ENCODE measurements at places on chromosomes 6 and 20.

DNA sequence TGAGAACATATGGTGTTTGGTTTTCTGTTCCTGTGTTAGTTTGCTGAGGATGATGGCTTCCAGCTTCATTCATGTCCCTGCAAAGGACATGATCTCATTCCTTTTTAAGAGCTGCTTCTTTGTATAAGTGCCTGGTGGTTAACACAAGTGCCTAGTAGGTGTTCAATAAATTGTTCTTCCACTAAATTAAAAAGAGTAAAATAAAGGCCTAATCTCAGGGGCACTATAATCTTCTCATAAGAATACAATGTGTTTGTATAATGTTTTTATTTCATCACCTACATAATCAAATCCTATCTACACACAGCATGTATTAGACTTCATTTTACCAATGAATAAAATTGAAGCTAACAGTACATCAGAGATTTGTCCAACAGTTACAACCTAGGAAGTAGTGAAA lies 252.7 kb downstream of the KHDC1L start:
- no peak for DNase-seq

DNA sequence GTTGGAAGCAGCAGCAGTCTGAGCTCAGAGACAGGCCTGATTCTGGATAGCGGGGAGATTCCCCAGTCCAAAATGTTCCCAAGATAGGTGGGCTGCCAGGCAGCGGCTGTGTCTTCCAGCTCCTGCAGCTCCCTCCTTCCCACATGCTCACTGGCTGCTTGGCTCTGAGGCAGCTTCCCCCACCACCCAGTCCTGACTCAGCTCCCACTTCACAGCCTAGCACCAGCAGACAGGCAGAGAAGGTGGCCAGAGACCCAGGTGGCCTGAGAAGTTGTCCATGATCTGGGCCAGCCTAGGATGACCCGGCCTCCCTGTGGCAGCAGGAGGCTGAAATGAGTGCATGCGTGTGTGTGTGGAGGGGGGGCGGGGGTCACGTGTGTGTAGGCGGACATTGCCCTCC lies 94.9 kb downstream of the MDGA1 start:
- DNase-seq, result no peak

- DNase-seq, result no peak
These were observed 36.9 kb upstream of the RNF144B start for GRCh38 chr6:18350271-18350670.

DNA sequence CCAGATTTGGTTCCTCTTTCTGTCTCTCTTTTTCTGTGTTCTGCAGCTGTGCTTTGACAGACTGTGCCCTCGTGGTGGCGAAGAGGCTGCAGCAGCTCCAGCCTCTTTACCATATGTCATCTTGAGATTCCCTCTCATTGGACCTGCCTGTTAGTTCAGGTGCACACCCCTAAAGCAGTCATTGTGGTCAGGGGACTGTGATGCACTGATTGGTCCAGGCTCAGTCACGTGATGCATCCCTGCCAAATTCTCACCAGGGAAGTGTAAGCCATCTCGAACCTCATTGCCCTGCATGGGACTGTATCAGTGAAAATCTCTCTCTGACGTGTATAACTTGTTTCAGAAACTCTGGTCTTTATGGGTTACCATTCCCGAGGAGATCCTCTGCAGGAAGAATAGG lies 160.3 kb downstream of the EYA2 start:
- DNase-seq, result no peak

DNA sequence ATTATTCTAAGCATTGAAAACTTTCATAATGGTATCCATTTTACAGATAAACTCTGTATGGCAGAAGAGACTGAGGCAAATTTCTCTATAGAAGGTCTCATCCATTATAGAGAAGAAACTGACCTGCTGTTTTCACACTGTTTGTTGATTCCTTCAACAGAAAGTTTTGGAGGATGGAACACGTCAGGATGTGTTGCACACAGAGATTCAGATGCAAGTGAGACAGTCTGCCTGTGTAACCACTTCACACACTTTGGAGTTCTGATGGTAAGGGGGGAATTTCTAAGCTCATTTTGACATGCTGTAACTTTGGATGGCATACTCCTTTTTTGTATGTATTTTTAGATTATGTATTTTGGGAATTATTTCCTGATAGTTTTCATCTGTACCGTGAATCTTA lies 109.3 kb downstream of the ADGRG6 start:
- DNase-seq, result no peak

- DNase-seq, result no peak
These were observed 286.5 kb upstream of the NT5E start for GRCh38 chr6:85163156-85164080.

DNA sequence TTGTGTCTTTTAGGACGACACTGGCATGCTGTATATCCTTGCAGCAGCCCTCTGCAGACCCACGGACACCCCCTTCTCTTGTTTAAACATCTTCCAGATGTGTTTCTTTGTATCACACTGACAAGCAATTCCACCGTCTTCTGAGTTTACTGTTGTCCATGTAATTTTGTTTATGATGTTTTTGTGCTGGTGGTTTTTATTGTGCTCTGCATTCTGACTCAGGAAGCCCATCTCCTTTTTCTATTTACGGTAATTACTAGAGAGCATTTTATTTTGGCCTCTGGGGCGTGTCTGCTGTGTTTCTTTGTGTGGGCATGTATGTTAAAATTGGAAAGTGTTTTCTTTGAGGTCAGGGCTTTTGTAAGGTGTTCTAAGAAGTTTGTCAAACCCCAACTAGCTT lies 111.9 kb downstream of the JARID2 start:
- DNase-seq, result no peak

DNA sequence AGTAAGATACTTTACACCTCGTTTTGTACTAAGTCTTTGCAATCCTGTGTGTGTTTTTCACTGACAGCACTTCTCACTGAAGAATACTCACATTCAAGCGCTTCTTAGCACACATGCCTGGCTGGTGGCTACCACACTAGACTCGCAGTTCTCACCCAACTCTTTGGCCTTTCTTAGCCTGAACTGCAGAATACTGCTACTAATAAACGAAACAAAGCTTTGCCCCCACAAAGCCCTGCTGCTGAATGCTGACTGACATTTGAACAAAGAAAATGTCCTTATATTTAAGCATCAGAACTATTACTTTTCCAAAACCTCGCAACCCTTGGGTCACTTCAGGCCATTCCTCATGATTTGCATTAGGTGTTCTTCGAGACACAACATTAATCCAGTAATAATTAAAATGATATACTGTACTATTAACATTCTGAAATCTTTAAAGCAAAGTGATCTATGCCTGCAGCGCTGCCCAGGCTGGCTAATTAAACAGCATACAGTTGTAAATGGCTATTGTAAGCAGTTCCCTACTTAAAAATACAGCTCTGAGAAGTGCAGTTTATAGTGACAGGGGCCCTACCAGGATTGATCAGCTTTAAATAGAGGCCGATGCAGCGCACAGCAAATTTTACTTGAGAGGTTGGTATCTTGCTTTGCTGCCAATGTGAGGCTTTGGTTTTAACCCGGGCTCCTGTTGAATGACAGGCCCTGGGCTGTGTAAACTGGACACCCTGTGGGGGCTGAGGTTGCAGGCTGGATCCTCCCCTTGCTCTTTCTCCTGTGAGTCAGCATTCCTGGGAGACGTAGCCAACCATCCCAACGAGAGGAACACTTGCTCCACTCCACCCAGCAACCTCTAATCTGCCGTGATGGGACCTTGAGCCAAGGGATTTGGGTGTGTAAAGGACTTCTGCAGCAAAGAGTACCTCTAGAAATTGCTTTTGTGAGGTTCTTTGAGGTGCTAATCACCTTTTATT lies 899.0 kb downstream of the TFAP2A start:
- DNase-seq, result no peak

GRCh38 chr20:8795404-8795803 lies 273.5 kb upstream of the PLCB4 start:
- DNase-seq, result no peak

GRCh38 chr6:158708239-158708638 lies 58.4 kb downstream of the SYTL3 start:
- DNase-seq, result no peak

GRCh38 chr20:16069389-16070010 lies 503.7 kb downstream of the KIF16B start:
- no peak for DNase-seq

DNA sequence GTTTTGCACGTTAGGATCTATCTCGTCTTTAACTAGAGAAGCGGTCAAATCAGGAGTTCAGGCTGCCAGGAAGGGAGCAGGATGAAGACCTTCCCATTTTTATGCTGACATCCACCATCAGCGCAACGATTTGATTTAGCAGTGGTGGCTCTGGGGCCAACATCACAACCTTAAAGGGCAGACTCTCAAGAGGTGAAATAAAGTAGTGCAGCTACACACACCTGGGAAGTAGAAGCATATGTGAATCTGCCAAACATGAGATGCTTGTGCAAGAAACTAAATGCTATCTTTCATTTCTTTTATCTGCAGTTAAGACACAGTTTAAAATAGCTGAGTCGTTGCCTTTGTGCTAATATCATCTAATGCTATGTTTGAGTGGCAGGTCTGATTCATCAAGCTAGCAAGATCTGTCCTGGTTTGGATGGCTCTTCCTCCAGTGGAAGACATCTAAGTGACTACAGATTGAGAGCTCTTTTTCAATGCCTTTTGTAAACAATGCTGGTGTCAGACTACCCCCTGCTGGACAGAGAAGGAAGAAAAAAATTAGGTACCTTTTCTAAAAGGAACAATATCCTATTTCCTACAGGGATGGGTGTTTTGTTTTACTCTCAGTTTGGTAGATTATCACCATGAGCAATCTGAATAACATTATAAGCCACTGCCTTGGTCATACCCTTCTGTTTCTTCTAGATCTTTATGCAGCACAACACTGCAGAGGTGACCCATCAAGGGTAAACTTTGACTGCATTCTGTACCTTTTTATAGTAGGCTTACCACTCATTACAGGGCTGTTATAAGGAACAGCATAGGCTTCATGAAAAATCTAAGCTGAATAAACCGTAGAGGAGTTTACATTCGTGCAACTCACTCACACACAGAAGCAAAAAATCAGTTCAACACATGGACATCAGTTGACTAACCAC lies 171.6 kb upstream of the FBXL4 start:
- DNase-seq, result peak; percentile 42

GRCh38 chr20:62887152-62887859 lies 25.7 kb upstream of the TCFL5 start:
- DNase-seq, result peak; percentile 53

GRCh38 chr6:19070520-19070919 lies 683.4 kb downstream of the RNF144B start:
- DNase-seq, result no peak

GRCh38 chr6:167442796-167443680 lies 118.2 kb downstream of the TTLL2 start:
- no peak for DNase-seq

- no peak for DNase-seq
These were observed 654.2 kb downstream of the TENT5A start for GRCh38 chr6:81098109-81098814.

GRCh38 chr6:95681736-95682135 lies 104.4 kb downstream of the MANEA start:
- DNase-seq, result no peak

- DNase-seq, result no peak
These were observed 5.6 kb downstream of the EEF1A1 start for GRCh38 chr6:73515204-73515655.

GRCh38 chr6:138765896-138766655 lies 7.5 kb upstream of the CCDC28A start:
- no peak for DNase-seq

DNA sequence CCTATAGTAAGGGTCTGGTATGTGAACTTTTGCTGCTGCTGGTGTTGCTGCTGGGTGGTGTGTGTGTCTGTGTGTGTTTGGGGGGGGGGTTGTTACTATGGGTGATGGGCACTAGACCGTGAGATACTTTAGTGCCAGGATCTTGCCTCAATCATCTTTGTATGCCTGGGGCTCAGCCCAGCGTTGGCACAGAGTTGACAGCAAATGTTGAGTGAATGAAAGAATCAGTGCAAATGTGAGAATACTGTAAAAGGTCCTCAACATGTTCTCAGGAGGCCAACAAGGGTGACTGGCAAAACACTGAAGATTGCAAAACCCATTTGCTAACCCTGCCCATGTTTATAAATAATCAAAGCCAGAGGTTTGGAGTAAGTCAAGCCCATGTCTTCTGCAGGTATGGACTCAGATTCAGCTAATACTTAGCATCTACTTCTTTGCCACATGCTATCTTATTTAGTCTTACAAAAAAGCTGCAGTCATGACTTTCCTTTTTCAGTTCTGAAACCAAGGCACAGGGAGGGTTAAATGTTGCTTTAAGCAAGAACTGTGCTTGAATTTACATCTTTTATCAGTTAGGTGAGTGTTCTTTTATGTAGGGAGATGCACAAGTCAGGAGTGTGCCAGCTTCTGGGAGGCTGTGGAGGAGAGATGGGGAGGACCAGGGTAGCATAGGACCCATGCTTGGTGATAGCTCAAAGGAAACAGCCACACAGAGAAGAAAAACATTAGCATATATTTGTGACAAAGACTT lies 125.3 kb upstream of the SPACA1 start:
- no peak for DNase-seq

- DNase-seq, result no peak
These were observed 96.6 kb downstream of the SULF2 start for GRCh38 chr20:47688385-47689381.

DNA sequence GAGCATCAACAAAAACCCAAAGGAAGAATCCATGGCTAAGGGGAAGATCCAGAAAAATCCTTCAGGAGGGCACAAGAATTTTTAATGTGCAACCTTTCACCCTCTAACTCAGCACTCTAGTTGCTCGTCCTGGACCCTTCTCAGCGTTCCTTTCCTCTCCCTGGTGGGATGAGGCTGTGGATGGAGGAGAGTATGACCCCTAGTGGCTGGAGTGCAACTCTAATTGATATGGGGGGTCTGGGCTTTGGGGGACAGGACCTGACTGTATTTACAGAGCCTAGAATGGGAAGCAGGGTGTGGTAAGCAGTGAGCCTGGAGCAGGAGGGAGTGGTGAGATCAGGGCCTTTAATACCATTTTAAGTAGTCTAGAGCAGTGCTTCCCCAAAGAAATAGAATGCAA lies 83.9 kb upstream of the CEP85L start:
- no peak for DNase-seq

GRCh38 chr6:30450548-30450908 lies 38.8 kb upstream of the HLA-E start:
- DNase-seq, result no peak

- DNase-seq, result no peak
These were observed 96.0 kb downstream of the EYA2 start for GRCh38 chr20:46990596-46991104.
